NCI-H748 treated with DMSO at 0.1 percent for 48 hours (cell line): ENCODE measurements at places on chromosomes 6 and 20.

DNA sequence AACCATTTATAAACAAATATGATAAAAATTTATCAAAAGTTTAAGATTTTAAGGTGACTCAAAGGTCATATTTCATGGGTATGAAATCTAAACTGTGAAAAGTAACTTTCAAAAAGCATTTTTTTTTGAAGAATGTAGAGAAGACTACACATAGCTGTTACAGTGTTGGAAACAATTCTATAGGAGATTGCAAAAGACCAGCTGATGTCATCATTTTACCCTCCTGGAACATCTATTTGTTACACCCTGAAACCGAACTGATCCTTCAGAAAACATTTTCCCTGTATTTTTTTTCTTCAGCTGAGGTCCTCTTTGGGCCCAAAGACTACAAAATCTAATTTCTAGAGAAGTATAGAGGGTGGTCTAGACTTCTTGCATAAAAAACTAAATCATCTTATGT, 297.5 kb upstream of the FERMT1 start:
- no peak for DNase-seq

GRCh38 chr6:140897349-140897748, 1235.4 kb upstream of the GJE1 start:
- DNase-seq = no peak

GRCh38 chr6:162416307-162416706, 311.3 kb downstream of the PRKN start:
- DNase-seq = no peak

DNA sequence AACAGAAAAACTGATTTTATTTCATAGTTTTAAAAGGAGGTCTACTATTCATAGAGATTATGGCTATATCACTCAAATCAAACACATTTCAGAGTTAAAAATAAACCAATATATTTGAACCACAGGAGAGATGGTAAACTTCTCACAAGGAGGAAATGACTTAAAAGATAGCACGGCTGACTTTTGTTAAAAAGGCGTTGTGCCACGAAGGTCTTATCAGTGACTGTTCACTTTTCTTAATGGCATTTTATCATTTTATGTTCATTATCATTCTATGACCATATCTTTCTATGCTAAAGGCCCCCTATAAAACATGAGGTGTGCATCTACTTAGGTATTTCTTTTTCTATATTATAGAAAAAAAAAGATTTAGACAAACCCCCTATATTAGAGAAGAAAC, 19.6 kb downstream of the ELOVL4 start:
- no peak for DNase-seq

DNA sequence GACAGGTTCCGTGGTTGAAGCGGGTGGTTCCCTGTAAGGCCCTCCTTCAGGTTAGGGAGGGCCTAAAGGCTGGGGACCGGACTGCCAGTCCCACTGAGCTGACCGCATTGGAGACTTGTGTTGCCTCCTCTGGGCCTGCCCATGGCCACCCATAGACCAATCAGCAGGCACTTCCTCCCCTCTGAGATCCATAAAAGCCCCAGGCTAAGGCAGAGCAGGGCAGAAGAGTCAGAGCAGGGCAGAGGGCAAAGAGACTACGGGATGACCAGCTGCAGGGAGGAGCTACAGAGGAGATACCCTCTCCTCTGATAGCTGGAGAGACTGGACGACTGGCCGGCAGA, 537.4 kb downstream of the TENT5A start:
- DNase-seq = no peak
